T-cell (primary cell): ENCODE measurements at places on chromosomes 2 and 18.

GRCh38 chr2:86135653-86136052 lies 29.6 kb downstream of the PTCD3 start:
- DNase-seq = no peak

DNA sequence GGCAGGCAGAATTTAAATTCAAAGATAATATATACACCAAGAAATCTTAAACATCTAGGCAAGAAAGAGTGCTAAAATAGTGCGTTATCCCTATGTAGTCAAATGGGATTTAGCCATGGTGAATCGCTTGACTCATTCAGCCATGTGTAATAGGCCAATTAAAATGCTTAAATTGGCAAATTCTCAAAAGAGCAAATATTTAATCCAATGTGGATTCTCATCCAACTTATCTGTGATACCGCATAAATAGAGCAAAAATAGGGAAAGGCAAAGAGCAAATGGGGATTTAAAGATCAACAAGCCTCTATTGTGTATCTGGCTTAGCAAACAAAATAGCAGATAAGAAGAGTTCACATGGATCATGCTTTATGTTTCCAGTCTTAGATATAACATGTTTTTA lies 123.2 kb upstream of the RPRM start:
- DNase-seq = no peak

GRCh38 chr18:46422552-46423055 lies 234.4 kb downstream of the LOXHD1 start:
- DNase-seq = no peak

- DNase-seq = no peak
Observed at GRCh38 chr2:234620018-234620417, 123.1 kb upstream of the ARL4C start.

DNA sequence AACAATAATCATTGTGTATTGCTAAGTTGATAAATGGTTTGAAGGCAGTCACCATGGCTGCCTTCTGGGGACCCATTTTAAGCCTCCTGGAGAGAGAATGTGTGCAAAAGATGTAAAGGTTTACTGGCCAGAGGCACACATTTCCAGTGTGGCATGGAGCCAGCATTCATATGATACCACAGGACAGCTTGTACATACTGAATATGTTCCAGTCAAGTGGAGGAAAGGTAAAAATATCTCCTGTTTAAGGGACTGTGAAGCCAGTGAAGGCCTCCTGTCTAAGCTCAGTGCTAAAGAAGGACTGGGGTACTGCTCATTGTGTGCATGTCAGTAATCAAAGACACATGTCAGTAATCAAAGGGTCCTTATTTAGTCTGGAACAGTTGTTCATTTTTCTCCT lies 119.2 kb downstream of the BABAM2 start:
- DNase-seq = no peak

- no peak for DNase-seq
Observed at GRCh38 chr2:49753344-49753985, 599.1 kb upstream of the FSHR start.

- no peak for DNase-seq
Observed at GRCh38 chr2:11224887-11225286, 69.6 kb downstream of the SLC66A3 start.

DNA sequence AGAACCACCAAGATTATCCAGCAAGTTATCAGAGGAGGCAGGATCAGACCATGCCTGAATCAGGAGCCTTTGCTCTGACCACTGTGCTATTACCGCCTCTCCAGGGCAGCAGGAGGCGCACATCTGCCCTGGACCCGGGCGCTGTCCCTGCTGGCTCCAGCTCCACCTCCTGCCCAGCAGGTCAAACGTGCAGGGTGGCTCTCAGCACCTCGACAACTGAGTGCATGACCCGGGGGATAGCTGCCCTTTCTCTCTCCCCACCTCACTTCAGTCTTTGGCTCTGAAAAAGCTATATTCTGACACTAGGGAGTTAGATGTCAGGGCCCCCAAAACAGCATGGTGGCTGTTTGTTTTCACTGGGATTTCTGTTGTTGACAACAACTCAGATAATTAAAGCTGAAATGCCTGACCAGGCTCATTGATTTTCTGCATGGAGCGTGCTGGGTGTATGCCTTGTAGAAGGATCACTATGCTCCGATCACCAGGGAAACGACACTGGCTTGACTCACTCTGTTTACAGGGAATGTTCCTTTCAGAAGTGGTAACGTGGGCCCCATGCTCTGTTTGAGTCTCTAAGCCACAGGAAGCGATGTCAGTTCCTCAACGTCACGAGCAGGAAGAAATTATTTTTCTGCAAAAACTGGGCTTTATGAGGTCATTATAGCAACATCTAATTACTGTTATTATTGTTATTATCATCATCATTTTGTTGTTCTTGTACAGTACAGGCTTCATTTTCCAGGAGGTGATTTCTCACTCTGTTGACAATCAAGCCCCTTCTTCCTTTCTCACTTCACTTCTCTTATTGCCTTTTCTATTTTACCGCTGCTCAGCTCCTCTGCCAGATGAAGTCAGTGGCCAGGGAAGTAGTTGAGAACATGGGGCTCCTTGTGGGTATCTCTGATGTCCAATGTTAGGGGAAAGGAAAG lies 125.6 kb downstream of the PLB1 start:
- peak; percentile 64 for DNase-seq

- DNase-seq = no peak
Observed at GRCh38 chr2:235270291-235270690, 223.6 kb upstream of the AGAP1 start.

GRCh38 chr2:100785626-100786296 lies 34.2 kb upstream of the NPAS2 start:
- no peak for DNase-seq

DNA sequence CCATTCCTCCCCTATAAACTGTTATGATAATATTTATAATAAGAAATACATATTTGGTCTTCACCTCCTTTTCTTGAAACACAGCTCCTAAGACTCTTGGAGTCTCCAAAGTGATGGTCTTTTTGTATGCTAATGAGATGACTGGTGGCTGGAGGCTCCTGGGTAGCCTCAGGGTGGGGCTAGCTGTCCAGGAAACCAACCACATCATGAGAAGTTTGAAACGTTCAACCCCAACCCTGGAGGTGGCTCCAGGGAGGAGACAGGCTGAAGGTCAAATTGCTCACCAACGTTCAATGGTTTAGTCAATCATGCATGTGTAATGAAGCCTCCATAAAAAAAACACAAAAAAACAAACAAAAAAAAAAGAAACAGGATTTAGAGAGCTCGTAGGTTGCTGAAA lies 298.7 kb upstream of the MGAT5 start:
- DNase-seq = no peak

GRCh38 chr18:58005011-58005410 lies 39.0 kb upstream of the NEDD4L start:
- no peak for DNase-seq

DNA sequence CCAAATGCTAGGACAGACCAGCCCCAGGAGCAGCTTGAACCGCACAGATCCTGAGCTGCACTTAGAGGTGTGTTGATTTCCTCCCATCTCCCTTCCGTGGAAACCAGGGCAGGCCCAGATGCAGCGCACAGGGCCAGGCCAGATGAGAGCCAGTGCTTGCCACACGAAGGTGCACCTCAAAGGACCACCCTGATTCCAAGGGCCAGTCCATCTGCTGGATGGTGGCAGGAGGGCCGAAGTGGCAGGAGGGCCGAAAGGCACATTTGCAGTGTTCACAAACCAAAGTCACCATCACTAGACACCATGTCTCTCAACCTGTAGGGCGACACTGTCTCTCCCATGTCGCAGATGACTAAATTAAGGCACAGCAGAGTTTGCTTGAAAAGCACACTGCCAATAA lies 370.7 kb upstream of the MYT1L start:
- DNase-seq = no peak

- DNase-seq = no peak
Observed at GRCh38 chr2:226336283-226336682, 463.3 kb downstream of the IRS1 start.

GRCh38 chr18:63085611-63086010 lies 234.0 kb downstream of the BCL2 start:
- DNase-seq = no peak

DNA sequence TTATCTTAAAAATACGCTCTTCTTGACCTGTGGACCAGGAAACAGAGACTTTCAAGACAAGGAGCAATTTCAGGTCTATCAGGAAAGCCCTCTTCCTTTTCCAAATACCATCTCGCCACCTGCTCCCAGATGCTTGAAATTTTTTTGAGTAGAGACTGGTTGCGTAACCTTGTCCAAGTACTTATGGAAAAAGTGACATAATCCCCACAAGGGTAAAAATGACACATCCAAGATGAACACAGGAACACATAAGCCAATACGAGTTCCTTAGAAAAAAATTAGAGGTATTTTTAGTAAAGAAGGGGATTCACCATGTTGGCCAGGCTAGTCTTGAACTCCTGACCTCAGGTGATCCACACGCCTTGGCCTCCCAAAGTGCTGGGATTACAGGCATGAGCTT lies 1.8 kb downstream of the SERPINB13 start:
- DNase-seq = no peak

GRCh38 chr18:71727909-71728308 lies 816.2 kb downstream of the CBLN2 start:
- DNase-seq = no peak

DNA sequence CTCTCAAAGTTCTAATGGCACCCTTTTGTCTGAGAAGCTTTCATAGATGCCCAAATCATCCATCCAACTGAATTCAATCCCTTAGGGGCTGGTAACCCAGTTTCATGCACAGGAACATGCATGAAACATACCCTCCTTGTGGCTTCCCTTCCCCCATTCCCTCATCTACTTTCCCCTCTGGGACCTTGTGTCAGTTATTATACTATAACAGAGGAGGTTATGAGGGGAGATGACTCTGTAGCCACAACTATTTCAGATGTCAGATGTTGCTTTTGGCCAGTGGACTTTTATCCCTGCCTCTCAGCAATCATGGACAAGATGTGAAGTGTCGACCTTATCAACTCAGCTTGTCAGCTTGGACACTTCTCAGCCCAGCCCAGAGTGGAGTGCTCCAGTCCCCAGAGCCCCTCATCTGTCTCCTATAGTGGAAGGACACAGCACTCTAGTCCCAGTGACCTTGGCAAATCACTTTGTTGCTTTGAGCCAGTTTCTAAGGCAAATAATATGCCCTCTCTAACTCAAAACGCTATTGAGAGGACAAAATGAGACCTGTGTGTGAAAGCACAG lies 8.4 kb downstream of the DHRS9 start:
- no peak for DNase-seq

GRCh38 chr2:119721904-119722303 lies 37.8 kb upstream of the PTPN4 start:
- no peak for DNase-seq

DNA sequence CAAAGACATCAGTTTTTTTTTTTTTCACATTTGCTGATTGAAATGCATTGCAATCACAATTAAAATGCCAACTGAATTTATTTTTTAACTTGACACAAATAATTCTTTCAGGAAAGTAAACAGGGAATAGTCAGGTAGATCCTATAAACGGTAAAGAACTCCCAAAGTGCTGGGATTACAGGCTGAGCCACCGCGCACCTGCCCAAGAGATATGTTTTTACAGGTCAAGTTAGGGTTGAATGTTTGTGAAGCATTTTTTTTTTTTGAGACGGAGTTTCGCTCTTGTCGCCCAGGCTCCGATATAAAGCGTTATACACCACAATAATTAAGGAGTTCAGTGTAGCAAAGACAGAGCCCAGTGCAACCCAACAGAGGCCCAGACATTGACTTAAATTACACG lies 15.1 kb downstream of the ITM2C start:
- DNase-seq = no peak

DNA sequence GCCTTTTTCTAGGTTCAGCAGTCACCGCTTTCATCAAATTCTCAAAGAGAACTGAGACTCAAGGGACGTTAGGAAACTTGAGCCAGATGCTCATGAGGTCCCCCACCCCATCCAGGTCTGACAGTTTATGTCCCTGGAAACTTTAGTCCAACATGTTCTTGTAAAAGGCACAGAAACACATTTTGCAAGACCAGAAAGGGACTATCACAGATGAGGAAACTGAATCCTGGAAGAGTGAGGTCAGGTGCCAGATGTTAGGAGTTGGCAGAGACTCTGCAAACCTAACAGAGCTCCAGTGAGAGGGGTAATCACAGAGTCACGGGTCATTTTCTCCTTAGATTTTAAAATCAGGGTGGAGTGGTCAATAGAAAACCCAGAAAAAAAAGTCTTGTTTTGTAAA lies 76.6 kb downstream of the RDH14 start:
- no peak for DNase-seq

DNA sequence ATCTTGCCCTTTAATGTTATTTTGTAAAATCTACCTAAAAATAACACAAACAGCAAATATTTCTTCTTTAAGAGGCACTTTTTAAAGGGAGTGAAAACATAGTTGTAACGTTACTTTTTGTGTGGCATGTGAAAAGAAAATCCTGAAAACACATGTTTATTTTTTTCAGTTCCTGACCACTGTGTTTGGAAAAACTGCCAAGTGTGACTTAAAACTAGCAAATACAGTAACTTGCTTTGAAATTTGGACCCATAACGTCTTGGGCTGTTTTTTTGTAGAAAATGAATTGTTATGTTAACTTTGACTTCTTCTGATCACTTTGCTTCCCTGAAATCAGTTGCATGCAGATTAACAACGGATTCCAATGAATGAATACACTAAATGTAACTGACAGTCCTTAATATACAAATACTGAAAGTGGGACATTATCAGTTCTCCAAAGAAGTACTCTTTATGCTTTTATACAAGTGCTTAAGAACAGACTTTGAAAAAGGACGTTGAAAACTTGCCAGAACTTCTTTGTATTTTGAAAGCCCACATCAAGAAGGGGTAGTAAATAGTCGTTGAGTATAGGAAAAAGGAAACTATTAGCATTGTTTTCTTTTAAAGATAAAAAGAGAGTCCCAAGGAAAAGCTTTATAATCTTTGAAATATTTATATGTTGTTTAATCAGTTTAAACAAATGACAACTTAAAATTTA lies 96.1 kb upstream of the ZEB2 start:
- DNase-seq = no peak

DNA sequence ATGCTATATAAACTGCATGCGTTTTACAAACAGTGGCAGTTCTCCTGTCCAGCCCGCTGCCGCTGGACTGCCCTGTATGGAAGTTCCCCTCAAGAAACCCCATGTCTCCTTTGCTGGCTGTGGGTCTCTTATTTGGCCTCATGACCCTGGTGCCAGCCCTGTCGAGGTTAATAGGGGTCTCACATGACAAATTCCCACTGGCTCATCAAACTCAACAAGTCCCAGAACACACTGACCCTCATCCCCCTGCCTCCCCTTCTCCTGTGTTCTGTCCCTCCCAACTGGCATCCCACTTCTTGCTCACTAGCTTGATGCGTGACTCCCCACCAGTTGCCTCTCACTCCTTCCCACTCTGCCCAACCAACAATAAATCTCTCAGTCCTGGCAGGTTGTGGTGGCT lies 137.6 kb upstream of the HS6ST1 start:
- no peak for DNase-seq

- DNase-seq = no peak
Observed at GRCh38 chr2:207236156-207236935, 70.6 kb upstream of the KLF7 start.
